Activated naive CD4-positive, alpha-beta T cell treated with Interleukin-2 at 50 U/mL for 16 hours (primary cell): ENCODE measurements at places on chromosomes 16 and 17.

DNA sequence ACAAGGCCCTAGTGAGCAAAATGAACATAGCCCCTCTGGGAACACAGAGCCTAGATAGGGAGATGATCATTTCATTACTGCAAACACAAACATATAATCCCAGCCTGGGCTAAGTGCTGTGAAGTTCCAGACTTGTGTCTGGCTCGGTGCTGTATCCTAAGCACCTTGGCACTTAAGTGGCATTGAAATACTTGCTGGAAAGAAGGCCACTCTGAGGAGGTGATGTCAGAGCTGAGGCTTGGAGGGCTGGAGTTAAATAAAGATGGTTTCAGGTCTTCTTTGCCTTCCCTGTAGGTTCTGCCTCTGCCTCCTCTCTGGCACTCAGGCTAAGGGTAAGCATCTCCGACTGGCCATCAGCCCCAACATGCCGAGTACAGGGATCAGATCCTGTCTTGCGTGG is 2.4 kb upstream of the CACNA1G start:
- DNase-seq: no peak

- peak; percentile 26 for DNase-seq
Measured at GRCh38 chr17:59332749-59333377, 1.4 kb downstream of the YPEL2 start.

- peak; percentile 56 for DNase-seq
Measured at GRCh38 chr17:7307686-7308624, 527 bp downstream of the EIF5A start.

- DNase-seq: no peak
Measured at GRCh38 chr17:48840441-48840840, 9.6 kb downstream of the CALCOCO2 start.

- peak; percentile 7 for DNase-seq
Measured at GRCh38 chr16:74107795-74108610, 188.6 kb upstream of the PSMD7 start.

DNA sequence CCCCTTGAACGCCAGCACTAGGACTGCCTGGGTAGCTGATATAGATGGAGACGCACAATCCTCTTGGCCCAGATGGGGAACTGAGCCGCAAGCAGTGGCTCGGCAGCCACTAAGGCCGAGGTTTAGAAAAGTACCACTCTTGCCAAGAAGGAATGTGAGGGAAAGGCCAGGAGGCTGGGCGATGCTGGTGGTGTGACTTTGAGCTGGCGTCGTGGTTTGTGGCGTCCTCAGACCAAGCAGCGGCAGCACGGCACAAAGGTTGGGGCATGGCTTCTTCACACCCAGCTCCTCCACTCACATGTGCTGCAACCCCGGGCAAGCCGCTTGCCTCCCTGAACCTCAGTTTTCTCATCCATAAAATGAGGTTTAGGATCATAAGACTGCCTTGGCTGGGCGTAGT is 15.6 kb downstream of the DCAKD start:
- DNase-seq: no peak

DNA sequence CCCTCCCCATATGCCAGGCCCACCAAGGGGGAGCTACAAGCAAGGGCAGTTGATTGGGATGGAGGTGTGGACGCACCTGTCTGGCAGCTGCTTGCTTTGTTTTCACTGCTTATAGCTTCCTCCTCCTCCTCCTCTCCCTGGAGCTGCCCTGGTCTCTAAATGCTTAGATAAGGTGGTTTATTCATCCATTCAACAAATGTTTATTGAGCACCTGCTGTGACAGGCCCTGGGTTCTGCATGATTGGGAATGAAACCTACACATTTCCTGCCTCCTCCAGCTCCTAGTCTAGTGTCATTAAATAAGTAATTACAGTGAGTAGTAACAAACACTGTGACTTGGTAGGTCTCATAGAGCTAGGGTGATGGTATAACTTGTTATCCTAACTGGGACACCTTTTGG is 17.4 kb upstream of the MAP3K14 start:
- no peak for DNase-seq

DNA sequence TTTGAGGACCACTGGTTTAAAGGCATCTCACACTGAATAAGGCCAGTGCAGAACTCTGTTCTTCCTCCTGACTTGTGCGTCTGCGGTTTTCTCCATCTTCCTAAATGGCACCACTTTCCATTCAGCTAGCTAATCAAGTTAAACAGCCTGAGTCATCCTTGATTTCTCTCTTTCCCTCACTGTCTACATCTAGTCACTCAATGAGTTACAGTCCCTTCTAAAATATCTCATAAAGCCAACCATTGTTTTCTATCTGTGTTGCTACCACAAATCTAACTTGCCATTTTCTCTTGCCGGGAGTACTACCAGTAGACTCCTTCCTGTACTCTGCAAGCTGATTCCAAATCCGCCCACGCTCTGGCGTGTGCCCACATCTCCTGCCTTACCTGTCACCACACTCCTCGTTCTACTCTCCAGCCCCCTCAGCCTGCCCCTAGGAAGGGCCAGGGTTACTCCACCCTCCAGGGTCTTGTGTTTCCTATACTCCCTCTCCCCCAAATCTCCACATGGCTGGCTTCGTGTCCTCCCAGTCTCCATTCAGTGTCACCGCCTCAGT is 324.5 kb downstream of the SNX29 start:
- no peak for DNase-seq

DNA sequence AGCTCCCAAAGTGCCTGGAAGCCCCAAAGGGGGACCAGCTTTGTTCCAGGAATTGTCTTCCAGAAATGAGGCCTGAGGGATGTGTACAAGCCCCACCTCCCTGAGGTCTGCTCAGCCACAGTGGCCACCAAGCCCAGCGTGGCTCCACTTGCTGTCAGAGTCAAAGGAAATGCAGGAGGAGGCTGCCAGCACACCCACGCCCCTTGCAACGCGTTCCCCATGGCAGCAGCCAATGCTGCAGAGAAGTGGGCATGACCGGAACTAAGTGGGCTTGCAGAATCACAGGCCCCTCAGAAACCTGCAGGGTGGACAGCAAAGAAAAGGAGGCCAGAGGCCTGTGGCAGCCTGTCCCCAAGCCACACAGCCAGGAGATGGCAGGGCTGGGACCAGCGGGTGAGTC is 320.8 kb downstream of the FOXL1 start:
- no peak for DNase-seq

DNA sequence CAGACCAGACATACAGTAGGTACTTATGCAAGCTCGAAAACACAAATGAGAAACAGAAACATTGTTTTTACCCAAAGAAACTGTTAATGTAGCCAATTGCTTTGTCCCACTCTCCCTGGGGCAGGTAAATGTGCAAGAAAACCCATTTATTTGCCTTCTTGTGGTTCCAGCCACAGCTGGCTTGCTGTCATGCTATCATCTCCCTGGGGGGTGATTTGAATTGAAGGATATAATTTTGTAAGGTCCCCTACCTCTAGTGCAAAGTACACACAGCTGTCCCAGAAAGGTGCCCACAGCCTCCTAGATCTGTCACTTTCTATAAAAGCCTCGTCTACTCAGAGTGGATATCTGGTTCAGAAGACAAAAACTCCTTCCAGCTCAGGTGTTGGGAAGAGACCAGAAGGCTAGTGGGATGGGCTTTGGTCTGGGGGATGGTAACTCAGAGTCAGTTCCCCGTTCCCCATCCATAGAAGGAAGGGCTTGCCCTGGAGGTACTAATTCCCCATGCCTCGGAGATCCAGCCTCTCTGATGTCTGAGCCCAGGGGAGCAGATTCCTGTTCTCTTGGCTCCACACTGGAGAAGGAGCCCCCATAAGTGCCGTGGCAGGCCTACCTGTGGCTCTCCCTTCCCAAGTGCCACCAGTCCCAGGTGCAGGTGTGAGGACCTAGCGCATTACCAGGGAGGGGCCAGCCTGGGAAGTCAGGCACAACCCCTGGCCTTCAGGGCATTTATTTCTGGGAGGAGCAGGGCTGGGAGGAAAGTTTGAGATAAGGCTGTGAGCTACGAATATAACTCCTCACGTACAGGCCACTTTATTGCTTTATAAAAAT is 2.4 kb upstream of the PRR15L start:
- no peak for DNase-seq

DNA sequence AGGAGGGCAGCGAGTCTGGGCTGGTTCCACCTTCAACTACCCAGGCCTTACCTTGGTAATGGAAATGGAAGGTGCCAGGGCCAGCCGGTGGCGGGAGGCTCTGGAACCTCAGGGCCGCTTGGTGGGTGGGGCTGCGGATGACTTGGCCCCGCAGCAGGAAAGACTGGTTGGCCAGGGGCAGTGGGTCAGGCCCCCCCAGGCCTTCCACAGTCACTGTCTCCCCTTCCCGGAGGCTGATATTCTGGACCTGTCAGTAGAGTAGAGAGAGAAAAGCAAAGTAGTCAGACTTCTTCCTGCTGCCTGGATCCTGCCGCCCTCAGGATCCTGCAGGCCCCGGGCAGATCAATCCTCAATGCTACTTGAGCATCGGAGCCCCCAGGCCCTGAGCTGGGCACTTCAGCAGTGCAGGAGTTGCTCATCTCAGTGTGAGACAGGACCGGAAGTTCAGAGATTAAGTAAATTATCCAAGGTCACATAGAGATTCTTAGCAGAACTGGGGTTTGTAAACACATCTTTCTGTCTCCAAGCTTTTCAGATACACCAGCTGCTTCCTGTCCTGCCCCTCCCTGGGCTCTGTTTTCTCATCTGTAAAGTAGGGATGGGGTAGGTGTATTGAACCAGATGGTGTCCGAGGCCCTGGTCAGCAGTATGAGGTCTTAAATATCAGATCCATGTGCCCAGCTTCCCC is 18.5 kb upstream of the PHF12 start:
- DNase-seq: no peak

GRCh38 chr16:76696876-76697275 is 419.7 kb downstream of the CNTNAP4 start:
- DNase-seq: no peak

DNA sequence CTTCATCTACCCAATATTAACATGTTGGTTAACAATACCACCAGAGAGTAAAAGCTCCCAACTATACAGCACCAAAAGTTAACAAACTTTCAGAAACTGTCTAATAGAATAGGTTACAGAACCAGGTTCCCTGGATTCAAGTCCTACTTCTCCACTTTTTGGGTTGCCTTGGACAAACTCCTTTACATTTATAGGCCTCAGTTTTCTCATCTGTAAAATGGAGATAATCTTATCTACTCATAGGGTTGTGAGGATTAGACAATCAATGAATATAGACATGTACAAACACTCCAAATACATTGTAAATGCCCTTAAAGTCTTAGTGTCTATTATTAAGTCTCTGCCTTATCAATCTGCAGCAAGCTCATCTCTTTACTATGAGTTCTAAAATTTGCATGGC is 435.2 kb downstream of the ZFHX3 start:
- no peak for DNase-seq

DNA sequence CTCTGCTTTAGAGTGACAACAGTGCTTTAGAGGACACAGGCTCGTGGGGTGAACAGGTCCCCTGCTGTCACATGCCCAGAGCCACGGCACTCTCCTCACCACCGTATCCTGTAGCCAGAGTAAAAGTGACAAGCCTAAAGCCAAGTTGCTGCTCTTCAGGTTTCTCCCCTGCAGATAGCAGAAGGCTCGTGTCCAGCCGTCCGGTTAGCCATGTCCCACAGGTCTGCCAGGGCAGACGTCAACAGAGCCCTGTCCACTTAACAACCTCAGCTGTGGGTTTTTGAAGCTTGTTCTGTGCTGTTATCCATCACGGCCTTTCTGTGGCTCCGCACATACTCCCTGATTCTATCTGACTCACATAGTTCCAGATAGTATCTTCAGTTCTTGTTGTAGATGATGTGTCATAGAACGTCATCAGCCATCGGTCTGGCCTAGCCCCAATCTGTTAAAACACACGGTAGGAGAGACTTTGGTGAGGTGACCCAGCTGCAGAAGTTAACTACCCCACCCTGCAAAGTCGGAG is 100.7 kb downstream of the SOCS1 start:
- no peak for DNase-seq

DNA sequence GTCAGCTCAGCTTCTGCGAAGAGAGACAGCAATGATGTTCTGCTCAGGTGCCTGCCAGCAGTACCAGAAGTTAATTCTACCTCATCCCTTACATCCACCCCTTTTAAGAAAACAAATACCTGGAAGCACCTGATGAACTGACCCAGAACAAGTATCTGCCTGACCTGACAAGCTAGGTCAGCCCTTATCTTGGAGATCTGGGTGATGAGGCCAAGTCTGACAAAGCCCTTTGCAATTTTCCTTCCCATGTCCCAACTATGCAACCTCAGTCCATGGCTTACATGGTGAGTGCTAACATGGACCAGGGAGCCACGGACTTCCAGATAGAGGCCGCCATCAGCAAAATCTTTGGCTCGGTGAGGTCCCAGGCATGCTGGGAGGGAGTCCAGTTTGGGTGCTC is 3.6 kb downstream of the ACADVL start:
- no peak for DNase-seq

DNA sequence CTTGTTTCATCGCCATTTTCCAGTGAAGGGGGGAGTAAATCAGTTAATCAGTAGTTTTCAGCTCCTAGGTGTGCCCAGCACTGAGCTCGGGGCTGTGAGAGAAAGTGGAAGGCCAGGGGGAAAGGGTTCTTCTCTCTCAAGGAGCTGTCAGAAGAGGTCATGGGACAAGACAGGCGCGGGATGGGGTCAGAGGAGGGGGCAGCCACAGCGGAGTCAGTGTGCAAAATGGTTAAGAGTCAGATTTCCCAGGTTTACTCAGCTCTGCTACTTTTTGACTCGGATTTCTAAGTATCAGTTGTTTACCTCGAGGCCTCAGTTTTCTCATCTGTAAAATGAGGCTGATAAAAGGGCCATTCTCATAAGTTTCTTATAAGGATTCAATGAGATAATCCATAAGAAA is 4.3 kb upstream of the XYLT1 start:
- peak; percentile 34 for DNase-seq

- DNase-seq: no peak
Measured at GRCh38 chr16:7044331-7044730, 288.3 kb upstream of the RBFOX1 start.

DNA sequence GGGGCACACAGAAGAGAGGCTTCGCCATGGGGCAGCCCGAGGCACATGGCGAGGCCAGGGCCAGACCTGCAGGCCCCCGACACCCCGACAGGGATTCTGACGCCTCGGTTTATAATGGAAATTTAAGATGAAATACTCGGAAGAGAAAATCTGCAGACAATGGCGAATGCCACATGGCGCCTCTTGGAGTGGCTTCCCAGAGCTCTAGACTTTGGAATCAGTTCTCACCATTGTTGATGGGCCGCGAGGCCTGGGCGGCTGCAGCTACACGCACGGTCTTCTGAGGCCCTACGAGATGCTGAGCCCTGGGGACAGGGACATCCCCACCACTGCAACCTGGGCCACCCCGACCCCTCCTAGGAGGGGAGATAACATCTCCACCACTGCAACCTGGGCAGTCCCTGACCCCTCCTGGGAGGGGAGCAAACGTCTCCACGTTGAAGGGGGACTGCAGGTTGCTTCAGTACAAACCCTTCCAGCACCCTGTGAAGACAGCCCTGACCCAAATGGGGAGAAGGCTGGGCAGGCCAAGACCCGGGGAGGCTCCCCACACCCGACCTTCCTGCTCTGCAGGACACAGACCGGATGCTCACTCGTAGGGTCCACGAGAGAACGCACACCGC is 56.9 kb downstream of the LMF1 start:
- no peak for DNase-seq

GRCh38 chr17:38899421-38899820 is 26.0 kb upstream of the LASP1NB start:
- no peak for DNase-seq

- no peak for DNase-seq
Measured at GRCh38 chr16:51941412-51941811, 605.5 kb downstream of the TOX3 start.
